ENCODE measurements at places on chromosomes 4 and X.
A peak's percentile ranks its signal among the peaks of the same experiment; 100 is the strongest.

DNA sequence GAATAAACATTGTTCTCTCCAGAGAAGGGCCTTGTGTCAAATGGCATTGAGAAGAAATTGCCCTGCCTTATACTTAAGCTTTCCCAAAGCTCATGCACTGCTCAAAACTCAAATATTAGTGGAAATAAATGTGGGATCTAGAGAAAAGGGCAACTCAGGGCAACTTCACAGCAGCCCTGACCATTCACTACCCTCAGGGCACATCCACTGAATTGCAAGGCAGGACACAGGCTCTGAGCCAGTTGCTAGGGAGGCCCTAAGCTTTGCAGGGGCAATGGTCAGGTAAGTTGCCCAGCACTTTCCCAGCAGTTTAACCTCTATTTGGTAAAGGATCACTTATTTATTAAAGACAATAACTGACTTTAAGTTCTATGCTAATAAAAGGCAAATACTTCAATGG lies 255.3 kb upstream of the TEX13A start:
- DNase-seq, result no peak

DNA sequence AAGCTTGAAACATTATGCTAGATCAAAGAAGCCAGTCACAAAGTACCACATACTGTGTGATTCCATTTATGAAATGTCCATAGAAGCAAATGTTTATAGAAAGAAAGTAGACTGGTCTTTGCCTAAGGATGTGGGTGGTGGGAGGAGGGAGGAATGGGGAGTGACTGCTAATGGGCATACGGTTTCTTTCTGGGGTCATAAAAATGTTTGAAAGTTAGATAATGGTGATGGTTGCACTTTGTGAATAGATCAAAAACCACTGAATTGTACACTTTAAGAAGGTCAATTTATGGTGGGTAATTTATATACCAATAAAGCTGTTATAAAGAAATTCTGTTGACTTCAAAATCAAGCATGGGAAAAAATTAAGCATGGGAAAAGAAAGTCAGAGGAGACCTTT lies 56.6 kb downstream of the FAM13A start:
- DNase-seq, result no peak

DNA sequence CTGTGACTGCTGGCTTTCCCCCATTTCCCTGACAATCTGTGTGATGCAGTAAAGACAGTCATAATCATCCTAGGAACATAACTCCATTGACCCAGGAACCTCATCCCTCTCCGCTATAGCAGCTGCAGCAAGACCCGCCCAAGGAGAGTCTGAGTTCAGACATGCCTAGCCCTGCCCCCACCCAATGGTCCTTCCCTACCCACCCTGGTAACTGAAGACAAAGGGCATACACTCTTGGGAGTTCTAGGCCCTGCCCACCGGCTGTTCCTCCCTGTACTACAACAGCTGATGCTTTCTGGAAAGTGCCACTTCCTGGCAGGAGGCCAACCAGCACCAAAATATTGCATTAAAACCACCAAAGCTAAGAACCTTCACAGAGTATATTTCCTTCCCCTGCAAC lies 1035.6 kb downstream of the C4orf33 start:
- DNase-seq, result no peak

DNA sequence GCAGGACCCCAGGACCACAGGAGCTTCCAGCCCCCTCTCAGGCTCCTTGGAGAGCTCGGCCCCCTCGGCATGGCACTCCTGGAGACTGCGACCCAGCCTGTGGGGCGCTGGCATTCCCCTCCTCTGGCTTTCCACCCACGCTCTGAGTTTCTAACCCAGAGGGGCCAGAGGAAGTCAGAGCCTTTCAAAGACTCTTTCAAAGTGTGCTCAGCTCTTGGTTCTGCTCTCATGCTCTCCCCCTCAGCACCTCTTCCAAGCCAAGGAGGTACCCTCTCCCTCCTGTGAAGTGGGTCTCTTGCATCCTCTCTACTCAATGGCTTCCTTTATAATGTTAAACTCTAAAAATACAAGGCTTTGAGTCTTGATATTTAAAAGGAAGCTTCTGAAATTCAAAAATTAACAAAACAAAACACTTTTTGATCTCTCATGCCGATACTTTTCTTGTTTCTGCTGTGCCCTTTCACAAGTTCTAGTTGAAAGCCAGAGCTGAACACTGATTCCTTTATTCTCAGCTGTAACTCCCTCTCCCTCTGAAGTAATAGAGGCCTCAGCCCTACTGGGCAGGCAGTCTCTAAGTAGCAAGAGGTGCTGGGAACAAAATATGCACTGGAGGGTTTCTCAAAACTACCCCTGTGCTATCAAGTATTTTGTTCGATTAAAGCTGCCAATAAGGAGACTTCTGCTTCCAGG lies 82.8 kb downstream of the NAT8L start:
- DNase-seq, result no peak

GRCh38 chr4:4461850-4462249 lies 74.9 kb downstream of the NSG1 start:
- no peak for DNase-seq

DNA sequence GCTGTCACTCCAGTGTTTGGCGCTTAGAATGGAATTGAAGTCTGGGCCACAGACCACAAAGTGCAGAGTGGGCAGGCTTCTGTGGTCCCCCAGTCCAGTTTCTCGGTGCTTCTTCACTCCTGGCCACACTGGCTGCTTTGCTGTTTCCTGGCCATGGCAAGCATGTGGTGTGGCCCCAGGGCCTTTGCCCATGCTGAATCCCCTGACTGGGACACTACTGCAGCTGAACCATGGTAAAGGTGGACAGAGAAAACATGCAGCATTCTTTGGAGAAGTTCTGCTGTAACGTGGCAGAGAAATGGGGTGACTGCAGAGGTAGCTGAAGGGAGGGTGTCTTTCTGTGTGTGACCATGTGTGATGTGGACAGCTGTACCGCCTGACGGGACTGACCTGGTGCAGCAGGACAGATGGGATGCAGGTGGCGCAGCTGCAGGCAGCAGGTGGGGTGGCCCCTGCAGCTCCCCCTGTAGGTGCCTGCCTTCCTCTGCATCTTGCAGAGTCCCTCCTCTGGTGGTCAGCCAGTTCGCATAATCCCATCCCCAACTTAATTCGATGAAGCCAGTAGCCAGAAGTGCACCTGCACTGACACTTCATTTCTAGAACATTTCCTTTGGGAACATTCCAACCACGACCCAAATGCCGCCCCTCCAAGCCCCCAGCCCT lies 13.2 kb upstream of the S100P start:
- no peak for DNase-seq

- DNase-seq, result no peak
These were observed 2.5 kb downstream of the ADD1 start for GRCh38 chr4:2846172-2846571.

- no peak for DNase-seq
These were observed 592.0 kb downstream of the IQCM start for GRCh38 chr4:149223659-149224058.

GRCh38 chr4:94435874-94436273 lies 15.9 kb upstream of the PDLIM5 start:
- no peak for DNase-seq

DNA sequence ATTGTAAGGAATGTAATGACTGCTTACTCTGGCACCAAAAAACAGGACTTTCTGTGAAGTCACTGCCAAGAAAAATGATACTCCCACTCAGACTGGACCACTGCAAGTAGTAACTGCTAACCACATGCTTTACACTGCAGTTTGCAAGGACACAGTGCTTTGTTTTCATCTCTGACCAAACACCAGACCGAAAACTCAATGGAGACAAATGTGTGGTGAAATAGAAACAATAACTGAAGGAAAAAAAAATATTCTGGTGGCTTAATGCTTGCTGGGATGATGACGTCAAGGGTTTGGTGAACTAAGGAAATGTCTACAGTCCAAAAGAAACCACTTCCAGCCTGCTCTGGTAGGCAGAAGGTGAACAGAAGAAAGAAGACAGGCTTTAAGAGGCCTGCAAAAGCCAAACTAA lies 13.2 kb downstream of the GPC4 start:
- no peak for DNase-seq

GRCh38 chr4:147351083-147351787 lies 129.7 kb upstream of the EDNRA start:
- no peak for DNase-seq

DNA sequence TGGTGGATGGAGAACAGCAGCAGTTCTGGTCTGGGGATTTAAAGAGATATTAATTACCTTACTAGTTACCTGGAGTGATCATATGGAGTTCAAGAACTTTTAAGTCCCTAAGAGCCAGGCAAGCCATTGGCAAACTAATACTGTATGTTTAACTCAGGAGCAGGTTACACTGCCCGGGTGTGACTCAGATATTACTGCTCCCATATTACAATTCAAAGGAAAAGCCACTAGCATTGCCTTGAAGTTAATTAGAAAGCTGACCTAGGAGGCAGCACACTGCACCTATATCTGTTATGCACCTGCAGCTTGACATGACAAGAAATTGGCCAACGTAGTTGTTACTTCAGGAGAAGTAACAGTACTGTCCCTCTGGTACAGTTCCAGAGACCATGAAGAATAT lies 47.2 kb downstream of the GRK4 start:
- DNase-seq, result no peak

DNA sequence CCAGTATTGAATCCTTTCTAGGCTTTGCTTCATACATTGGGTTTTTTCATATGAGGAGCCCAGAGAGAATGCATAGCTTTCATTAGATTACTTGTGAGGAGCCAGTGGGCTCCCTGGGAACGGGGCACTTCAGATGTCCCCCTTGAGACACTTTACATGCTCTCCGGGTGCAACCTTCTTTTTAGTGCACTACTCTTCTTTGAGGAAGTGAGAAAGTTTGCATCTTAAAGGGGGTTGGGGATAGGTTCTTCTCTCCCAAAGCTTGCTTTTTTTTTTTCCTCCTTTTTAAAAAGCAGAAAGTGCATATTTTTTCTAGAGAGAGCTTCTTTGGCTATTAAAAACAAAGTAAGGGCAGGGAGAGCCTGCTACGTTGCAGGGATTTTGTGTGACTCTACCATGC lies 4.3 kb downstream of the HADH start:
- no peak for DNase-seq

DNA sequence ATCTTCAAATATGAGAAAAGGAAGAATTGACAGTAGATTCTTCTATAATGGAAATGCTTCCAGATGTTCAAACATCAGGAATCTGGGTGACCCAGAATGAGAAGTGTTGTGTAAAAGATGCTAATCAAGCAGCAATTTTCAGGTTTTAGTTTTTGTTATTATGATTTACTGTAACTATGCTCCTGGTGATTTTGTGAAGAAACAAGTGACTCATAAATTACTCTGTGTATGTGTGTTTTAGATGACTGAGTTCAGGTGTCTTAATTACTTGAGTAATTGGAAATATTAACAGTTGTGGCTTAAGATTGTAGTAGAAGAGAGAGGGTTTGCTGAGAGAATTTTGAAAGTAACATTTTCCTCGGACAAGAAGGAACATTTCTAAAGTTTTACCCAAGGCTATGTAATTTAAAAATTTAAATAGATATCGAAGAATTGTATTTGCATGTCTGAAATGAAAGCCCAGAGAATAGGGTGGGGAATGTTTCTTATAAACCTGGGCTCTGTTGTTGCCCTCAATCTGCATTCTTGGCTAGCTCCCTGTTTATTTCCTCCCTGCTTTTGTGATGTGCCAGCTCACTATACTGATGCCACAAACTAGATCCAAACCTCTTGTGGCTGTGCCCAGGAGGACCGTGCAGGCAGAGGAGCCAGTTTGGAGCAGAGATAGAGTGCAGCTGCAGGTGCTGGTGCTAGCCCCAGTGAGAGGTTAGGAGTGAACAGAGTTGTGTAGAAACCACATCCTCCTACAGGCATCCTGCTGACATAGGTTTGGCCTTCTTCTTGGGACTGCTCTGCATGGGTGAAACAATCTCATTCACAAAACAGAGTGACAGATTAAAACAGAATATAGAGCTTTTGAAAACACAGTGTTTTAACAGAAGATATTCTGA lies 25.4 kb upstream of the TNIP3 start:
- no peak for DNase-seq

DNA sequence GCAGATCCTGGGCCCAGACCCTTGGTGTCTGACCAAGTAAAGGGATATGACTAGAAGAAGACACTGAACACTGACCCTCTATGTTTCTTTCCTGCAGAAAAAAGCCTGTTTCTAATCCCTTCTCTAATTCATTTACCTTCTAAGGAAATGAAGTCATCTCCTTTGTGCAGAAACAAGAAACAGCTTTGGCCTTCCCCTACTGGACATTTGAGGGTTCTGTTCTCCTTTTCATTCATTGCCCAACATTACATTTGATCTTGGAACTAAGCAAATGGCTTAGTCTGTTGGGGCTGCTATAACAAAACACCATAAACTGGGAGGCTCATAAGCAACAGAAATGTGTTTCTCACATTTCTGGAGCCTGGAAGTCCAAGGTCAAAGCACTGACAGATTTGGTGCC lies 20.0 kb downstream of the HCCS start:
- DNase-seq, result peak; percentile 35

GRCh38 chrX:21705225-21705624 lies 47.1 kb upstream of the KLHL34 start:
- no peak for DNase-seq

GRCh38 chr4:185128272-185129119 lies 14.6 kb upstream of the SLC25A4 start:
- DNase-seq, result no peak

GRCh38 chrX:39822133-39822748 lies 275.5 kb downstream of the BCOR start:
- DNase-seq, result no peak

DNA sequence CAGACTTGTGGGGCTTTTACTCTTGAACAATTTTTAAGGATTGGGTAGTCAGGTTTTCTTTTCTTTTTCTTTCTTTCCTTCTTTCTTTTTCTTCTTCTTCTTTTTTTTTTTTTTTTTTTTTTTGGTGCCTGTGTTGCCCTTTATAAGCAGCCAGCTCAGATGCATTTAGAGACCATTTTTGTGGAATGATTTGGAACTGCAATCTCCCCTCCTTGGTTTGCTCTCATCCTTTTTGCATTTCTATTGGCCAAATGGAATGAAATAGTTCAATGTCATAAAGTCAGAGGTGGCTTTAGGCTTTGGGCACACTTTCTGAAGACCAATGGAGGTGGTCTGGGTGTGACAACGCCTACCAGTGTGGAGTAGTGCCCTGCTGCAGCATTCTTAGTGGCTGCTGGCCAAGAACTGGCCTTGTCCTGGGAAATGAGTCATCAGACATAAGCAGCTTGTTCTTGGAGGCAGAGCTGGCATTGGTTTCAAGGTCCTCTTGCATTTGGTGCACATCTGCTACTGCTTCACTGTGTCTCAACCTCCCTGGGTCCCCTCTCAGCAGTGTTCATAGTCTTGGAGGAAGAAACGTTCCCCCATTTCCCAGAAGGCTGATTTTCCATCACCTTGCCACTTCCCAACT lies 84.5 kb downstream of the CT47B1 start:
- DNase-seq, result peak; percentile 24

DNA sequence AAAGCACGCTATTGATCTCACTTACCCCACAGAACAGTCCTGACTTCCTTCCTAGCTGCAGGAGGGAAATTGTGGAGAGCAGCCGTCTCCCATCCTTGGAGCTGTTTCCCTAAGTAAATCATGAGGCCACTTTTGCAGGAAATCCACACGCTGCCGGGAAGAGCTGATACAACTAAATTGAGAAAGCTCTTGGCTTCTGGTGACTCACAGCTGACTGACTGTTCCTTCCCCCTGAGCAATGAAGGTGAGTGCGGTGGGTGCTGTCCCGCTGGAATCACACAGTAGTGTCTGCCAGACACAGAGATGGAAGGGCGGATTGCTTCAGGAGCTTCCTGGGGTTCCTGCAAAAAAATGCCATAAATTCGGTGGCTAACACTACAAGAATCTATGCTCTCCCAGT lies 268.9 kb downstream of the ASMT start:
- DNase-seq, result peak; percentile 1

GRCh38 chr4:112633477-112634235 lies 3.1 kb downstream of the ZGRF1 start:
- DNase-seq, result peak; percentile 50

Measured in suppressor macrophage treated with lipopolysaccharide for 4 hours (primary cell).